ENCODE measurements at places on chromosomes 1 and 21.

DNA sequence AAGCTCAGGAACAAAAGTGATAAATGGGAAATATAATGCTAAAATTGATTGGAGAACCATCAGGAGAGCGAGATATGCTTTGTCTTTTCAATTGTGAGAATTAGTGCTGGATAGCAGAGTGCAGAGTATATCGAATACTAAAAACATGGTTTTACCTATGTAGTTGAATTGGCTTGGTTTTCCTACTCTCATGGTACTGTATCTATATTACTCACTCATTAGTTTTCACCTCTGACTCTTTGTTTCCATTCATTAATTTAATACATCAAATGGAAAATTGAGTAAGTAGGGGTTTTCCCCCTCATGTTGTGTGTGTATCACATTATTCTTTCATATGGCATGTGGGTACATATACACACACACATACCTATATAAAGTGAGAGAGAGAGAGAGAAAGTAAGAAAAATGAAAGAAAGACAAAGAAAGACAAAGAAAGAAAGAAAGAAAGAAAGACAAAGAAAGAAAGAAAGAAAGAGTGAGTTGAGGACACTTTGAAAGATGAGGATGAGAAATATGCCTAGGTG, 1574.5 kb downstream of the MRPL39 start:
- DNase-seq = no peak

GRCh38 chr1:231443363-231443762, 21.3 kb upstream of the EGLN1 start:
- DNase-seq = no peak

DNA sequence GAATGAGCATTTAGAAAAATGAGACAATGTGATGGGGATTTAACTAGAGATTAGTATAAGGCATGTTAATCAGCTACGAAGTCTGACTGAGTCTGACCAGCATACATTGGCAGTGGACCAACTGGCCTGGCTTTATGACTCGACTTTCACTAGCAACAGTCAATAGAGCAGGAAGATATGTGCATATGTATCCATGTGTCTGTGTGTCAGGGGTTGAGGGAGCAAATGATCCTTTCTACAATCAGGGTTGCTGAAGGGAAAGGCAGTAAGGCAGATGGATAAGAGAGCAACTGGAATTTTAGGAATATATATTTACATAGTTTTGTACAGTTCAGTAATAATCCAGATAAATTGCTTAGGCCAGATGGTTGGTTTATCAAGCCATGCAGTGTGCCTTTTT, 645.6 kb downstream of the PLA2G4A start:
- no peak for DNase-seq

DNA sequence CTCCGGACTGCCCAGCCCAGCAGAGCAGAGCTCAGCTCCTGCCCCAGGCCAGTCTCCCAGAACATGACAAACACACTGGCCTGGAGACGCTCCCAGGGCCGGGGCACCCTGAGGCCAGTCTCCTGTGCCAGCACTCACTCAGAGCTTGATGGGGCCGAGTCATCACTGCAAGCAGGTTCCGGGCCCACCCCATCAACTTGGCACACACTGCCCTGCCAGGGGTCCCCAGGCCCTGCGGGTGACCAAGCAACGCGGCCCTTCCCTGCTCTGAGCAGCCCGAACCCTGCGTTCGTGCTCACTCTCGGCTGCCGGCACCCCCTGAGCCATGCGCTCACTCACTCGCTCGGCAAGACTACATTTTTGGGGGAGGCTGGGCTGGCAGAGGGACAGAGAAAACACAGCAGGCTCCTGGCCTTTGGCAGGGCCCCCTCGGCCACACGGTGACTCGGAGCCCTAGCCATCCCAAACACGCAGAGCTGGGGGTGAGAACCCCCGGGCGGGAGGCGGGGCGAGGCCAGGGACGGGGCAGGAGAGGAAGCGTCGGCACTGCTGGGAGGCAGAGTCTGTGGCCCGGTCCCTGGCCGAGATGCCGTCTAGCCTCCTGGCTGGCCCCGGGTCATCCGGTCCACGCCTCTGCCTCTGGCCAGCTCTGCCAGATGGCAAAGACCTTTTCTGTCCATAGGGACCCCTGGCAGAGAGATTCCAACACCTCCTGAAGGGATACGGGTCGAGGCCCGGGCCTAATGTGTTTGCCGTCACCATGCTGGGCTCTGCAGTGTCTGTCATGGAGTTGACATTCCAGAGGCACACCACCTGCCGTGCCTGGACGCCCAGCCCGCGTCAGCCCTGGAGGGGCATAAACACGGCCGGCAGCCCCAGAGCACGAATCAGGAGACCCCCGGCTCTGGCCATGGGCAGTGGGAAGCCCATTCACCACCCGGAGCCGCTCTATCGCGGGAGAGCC, 68.0 kb downstream of the MEGF6 start:
- peak; percentile 74 for DNase-seq

DNA sequence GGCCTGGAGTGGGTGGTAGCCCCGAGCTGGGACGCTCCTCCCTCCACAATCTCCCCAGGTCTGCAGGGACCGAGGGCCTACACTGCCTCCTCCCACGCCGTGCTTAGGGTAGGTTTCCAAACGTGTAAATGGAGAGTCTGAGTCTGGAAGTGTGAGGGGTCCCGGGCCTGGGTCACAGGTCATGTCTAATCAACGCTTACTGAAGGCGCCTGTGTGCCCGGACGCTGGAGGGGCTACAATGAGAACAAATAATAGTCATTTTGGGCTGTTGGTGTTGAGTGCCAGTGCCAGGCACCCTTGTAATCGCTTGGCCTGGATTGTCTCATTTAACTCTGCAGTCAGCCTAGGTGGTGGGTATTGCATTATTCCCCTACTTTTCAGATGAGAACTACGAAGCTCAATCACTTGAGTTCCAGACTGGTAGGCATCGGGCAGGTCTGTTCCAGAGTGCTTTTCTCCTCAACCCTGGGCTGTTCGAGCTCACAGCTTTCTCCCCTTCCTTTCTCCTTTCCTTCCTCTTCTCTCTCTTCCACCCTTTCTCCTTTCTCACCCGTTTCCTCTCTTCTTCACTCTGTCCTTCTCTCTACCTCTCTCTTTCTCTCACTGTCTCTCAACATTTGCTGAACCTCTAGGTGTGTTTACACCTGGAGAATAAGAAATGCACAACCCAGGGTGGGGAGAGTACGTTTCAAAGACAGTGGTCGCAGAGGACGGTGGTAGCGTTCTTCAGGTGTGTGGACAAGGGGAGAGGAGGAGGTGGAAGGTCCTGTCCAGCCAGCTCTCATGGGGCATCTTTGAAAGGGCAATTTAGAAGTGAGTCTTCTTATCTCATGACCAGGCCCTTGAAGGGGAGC, 883 bp downstream of the SLC66A1 start:
- no peak for DNase-seq

- DNase-seq = peak; percentile 60
These were observed 70.8 kb upstream of the RHOU start for GRCh38 chr1:228664399-228664914.

- DNase-seq = no peak
These were observed 11.4 kb downstream of the DEPDC1 start for GRCh38 chr1:68485431-68486022.

DNA sequence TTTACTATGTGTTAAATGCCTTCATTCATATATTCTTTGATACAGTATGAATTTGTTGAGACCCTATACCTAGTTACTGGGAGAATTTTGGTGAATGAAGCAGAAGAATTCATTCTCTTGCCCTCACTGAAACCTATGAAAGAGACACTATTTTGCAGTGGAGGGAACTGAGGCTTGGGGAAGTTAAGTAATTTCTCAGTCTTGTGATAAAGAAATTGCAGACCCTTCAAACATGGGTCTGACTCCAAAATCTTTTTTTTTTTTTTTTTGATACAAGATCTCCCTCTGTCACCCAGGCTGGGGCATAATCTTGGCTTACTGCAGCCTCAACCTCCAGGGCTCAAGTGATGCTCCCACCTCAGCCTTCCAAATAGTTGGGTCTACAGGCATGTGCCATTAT, 132.1 kb downstream of the DNM3 start:
- DNase-seq = no peak

DNA sequence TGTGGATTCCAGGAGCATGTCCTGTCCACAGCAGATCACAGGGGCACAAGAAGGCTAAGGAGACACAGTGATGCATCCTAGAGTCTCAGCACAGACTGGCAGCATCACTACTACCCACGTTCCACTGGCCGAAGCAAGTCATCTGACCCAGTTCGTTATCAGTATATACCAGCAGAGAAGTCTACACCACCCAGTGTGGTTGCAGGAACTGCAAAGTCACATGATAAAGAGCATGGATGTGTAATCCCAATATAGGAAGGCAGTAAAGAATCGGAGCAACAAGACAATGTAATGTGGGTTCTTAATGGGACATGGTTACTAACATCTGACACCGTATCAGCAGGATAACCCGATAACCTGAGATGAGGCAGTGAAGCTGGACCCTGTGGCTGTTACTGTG, 246.6 kb downstream of the RRAGC start:
- DNase-seq = no peak

- no peak for DNase-seq
These were observed 63.7 kb downstream of the DYRK1A start for GRCh38 chr21:37430184-37430821.

- no peak for DNase-seq
These were observed 16.0 kb upstream of the POU3F1 start for GRCh38 chr1:38062361-38063288.

DNA sequence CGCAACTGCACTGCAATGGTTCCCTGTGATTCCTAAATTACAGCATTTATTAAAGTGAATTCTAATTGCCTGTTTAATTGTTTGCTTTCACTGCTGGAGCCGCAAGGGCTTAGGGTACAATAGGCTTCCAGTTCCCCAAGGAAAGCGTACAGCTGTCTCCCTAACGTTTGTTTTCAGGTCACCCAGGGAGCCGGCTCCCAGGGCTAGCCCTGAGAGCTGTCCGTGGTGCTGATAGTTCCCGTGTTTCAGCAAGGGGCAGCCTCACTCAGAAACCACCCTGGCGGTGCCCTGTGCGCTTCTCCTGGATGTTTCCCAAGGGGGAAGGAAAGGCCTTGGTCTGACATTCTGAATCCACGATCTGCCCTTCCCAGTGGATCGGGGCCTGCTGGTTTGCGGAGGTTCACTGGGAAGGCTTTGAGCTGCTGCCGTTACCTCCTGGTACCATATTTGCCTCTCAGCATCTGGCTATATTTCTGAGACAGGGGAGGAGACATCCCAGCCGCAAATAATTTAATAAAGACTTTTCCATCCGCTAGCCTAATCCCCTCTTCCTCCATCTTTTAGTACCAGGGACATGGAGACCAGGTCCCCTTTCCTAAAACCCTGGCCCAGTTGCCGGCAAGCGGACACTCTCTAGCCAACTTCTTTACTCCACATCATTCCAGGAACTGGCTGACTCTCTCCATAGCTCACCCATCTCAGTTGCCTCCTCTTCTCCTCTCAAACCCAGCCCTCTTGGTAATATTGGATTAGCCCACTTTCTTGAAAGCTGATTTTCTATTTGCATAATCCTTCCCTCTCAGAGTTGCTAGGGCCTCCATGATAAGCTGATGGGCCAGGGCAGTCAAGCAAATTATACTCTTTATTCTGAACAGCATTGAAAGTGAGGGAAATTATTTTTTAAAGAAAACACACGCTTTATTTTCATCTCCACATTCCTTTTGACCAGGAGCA, 149.0 kb downstream of the IGSF21 start:
- DNase-seq = no peak

- DNase-seq = no peak
These were observed 616.5 kb upstream of the RGS18 start for GRCh38 chr1:191541758-191542157.

GRCh38 chr1:32275424-32275823, 16.5 kb upstream of the HDAC1 start:
- no peak for DNase-seq

- no peak for DNase-seq
These were observed 9.4 kb downstream of the OLIG2 start for GRCh38 chr21:33035147-33035546.

DNA sequence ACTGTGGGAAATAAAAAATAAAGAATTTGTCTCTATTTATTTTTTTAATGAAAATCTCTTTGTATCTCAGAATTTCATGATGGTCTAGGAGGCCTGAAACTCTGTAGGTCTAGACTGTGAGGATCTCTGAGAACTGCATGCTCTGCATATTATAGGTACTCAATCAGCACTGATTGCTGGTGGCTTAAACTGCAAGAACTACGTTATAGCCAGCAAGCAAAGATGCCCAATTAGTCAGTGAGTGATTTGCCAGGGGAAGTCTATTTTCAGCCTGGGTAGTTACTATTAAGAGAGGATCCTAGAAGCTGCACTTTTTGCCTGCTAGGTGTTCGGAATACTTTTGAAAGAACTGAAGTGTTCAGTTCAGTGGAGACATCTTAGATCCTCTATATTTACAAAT, 87.4 kb downstream of the GPR52 start:
- DNase-seq = no peak

- no peak for DNase-seq
These were observed 157.3 kb downstream of the KCNJ6 start for GRCh38 chr21:37758982-37759381.

DNA sequence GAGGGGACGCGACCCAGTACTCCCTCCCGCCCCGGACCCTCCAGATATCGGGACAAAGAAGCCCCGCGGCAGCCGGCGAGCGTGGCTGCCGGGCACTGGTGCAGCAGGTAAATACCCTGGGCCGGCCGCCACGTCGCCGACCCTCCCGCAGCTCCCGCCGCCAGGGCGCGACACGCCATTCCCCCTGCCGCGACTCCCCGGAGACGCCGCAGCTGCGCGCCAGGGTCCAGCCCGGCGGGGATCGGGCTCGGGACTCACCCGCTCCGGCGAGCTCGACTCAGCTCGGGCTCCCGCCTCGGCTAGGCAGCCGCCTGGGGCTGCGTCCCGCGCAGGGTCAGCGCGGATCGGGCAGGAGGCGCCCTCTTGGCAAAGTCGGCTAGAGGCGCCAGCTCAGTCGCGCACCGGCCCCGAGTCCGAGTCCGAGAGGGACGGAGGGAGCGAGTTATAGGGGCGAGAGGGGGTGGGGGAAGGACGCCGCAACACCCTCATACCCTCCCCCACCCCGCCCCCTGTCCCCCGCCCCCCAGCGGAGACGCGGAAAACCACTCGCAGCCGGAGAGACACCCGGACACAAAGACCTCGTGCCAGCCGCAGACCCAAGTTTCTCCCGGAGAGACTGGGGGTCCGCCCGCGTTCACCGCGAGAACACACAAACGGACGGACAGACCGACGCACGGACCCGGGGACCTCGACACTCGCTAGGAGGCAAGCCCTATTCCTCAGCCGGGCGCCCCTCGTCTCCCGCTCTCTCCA, 985 bp downstream of the SYT6 start:
- DNase-seq = no peak

Data from GOT3 (cell line).